Stimulated activated CD4-positive, alpha-beta T cell treated with anti-CD3 and anti-CD28 coated beads, Interleukin-4, amount 100 ng/mL, for 48 hours (primary cell): ENCODE measurements at places on chromosomes 16 and 17.

GRCh38 chr16:48961546-48961945 is 320.1 kb downstream of the CBLN1 start:
- DNase-seq: no peak

DNA sequence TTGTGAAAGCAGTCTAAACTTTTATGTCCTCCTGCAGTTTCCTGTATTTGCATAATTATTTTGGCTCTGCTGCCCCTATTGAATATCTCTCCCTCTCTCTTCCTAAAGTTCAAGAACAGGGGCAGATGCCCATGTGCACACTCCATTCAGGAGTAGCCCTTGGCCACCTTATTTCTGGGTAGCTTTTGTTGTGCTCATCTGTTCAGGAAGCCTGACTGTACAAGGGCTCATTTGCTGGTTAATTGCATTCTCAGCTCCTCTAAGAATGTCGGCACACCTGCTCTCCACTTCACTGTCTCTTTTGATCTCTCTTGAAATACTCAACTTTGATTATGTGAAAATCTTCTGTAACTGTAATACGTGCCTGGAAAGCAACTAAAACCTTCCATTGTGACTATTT is 1378.8 kb upstream of the CDH8 start:
- DNase-seq: no peak

DNA sequence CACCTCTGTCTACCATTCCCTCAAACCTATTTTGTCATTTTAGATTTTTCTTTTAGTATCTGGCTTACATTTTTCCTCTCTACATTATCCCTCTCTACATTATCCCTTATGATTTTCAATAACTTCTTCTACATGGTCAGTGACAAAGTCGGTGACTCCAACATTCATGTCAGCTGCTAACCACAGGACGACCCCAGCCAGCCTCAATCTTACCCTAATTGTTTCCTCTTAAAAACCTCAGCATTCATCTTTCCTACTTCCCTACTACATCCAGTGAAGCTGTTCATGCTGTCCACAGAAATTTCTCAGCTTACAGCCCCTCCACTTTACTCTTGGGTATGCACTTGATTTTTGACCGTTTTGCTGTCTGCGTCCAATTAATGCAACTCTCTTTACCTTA is 8.3 kb downstream of the MYH10 start:
- no peak for DNase-seq

- DNase-seq: no peak
These were observed 18.4 kb downstream of the SLC6A4 start for GRCh38 chr17:30217054-30217453.

DNA sequence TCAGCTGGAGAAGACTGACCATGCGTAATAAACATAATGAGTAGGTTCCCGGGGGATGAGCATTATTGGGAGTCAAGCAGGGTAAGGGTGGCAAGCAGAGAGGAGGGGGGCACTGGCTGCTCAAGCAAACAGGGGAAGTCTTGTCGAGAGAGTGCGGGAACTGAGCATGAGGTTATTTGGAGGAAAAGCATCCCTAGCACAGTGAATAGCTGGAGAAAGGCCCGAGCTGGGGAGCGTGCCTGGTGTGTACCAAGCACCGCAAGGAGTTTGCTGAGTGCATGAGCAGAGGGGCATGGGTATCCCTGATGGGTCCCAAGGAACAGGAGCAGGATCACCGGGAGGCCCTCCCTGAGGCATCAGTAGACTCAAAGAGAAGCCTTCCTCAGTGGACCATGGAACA is 17.2 kb downstream of the CYTH1 start:
- DNase-seq: no peak

DNA sequence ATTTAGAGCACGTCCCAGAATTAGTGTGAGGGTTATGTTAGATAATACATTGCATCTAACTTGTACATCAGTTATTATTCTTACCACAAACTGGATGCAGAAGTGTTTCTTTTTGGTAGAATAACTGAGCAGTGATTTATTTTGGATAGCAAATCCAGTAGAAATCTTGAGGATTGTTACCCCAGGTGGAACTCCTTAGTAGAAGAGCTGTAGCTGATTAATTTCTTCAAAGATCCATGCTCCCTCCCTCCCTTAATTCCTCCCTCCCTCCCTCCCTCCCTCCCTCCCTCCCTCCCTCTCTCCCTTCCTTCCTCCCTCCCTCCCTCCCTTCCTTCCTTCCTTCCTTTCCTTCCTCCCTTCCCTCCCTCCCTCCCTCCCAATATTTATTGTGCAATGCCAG is 337.7 kb downstream of the CA10 start:
- no peak for DNase-seq

GRCh38 chr17:49748791-49749190 is 15.1 kb downstream of the FAM117A start:
- DNase-seq: no peak

GRCh38 chr17:46979147-46979863 is at the start of gene RPRML:
RPRML (minus strand) TSS chr17:46979253; CDS start chr17:46979007, 246 bp downstream.
- DNase-seq: peak; percentile 23

GRCh38 chr17:82240506-82241182 is 11.8 kb downstream of the SLC16A3 start:
- no peak for DNase-seq

GRCh38 chr17:42750739-42751344 is 6.0 kb upstream of the EZH1 start:
- no peak for DNase-seq

DNA sequence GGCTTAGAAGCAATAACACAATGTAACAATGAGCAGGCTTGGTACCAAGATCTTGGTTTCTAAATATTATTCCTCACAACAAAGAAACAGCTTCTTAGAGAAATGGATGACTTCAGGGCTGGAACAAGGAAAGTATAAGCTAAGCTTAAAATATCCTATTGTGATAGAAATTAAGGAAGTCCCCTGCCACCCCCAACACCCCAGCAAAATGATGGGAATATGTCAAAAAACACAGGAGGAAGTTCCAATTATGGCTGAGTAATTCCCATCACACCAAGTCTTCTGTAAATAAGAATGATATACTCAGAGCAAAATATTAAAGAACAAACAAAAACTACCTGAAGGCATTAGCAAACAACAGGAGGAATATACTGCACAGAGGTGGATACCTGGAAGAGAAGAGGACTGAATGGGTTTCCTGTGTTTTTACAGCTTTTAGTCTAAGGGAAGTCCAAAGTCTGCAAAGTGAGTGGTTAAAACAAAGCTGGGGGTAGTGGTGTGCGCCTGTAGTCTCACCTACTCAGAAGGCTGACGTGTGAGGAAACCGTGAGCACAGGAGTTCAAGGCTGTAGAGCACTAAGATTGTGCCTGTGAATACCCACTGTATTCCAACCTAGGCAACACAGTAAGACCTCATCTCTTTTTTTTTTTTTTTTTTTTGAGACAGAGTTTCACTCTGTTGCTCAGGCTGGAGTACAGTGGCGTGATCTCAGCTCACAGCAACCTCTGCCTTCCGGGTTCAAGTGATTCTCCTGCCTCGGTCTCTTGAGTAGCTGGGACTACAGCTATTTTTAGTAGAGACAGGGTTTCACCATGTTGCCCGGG is 17.1 kb upstream of the ATP6V0A1 start:
- DNase-seq: no peak

DNA sequence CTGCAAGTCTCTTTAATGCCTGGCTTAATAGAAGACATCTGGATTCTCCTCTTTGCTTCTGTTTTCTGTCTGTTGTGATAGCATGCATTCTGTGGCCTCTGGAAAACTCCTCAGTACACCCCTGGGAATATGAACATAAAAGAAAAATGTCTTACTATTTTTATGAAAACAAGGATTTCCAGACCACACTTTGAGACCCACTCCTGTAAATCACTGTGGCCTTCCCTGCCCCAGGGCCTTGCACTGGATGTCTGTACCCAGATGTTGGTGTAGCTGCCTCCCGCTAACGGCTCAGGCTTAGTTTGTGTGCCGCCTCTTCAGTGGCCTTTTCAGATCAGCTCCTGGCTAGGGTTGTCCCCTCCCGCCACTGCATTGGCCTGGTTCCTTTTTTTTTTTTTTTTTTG is 126.6 kb downstream of the SOCS1 start:
- DNase-seq: no peak

DNA sequence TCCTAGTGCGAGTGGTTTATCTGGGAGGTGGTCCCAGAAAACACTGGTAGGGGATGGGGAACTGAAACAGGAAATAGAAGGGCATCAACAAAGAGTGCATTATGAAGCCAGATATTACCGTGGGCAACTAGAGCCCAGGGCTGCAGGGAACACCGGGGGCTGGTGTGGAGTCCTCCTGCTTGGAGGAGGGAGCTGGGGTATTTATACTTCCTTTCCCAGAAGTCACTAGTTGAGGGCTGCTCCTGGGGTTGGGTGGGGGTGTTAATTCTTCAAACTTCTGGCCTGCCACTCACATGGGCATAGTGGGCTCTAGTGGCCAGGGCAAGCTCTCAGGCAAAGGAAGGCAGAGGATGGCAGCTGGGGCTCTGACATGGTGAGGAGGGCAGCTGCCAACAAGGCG is 14.7 kb downstream of the LAT start:
- DNase-seq: no peak

DNA sequence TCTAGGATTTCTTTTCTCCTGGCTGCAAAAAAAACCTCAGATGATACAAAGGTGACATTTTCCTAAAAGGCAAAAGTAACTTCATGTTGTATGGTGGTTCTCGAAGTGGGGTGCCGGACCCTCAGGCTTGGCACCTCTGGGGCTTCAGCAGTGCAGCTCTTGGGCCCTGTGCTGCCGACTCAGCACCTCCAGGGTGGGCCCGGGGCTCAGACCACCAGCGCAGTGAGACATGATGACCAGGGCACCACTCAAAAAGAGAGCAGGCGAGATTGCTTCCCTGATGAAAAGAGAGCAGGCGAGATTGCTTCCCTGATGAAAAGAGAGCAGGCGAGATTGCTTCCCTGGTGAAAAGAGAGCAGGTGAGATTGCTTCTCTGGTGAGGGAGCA is 98.7 kb upstream of the ZNF750 start:
- no peak for DNase-seq

GRCh38 chr17:6548034-6548433 is 8.3 kb downstream of the PITPNM3 start:
- no peak for DNase-seq

DNA sequence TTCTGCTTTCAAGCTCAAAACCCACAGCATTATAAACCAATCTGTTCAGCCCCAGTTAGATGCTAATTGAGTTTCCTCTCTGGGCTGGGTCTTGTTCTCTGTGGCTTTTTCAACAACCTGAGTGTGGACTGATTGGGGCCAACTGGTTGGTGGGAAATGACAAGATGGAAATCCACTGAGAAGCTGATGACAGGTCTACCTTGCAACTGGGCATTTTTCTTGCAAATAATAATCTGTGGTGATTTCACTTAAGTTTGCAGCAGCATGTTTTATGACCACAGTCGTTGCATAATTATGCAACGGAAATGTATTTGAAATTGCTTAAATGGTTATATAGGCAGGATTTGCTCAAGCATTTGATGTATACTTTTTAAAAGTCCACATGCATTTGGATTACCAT is 69.9 kb downstream of the AKAP1 start:
- no peak for DNase-seq

- DNase-seq: no peak
These were observed 3.7 kb downstream of the TSR3 start for GRCh38 chr16:1347962-1348361.

- no peak for DNase-seq
These were observed 24.5 kb upstream of the RASD1 start for GRCh38 chr17:17520599-17521232.

DNA sequence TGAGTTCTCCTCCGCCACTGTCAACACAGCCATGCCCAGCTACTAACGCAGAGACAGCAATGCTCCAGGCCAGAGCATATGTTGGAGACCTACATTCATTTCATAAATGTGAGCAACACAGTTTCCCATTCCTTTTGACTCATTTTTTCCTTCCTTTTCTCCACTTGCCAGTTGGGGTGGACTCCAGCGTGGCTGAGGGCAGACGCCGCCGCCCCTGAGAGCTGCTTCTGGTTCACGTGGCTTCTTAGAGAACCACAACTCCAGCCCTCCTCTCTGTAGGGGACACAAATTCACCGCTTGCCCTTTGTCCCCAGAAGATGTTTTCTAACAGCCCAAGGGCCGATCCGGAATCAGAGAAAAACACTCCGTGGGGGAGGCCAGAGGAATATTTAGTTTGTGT is 45.8 kb upstream of the ZCCHC14 start:
- DNase-seq: no peak

DNA sequence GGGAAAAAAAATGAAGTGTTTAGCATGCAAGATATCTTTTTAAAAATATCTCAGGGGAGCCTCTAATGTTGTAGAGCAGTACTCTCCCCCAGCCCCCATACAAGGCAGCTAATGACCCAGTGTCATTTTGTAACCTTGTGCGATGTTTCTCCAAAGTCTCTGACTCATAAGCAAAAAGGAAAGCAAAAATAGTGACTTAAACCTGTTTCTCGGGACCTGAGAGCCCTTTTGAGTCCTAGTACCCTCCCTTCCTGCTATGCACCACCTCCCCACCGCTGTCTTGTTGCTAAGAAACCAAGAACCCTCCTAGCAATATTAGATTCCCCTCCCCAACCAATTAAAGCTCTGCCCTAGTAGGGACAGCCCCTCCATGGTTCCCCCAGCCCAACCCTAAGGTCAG is 2.8 kb downstream of the MYCBPAP start:
- DNase-seq: peak; percentile 39

DNA sequence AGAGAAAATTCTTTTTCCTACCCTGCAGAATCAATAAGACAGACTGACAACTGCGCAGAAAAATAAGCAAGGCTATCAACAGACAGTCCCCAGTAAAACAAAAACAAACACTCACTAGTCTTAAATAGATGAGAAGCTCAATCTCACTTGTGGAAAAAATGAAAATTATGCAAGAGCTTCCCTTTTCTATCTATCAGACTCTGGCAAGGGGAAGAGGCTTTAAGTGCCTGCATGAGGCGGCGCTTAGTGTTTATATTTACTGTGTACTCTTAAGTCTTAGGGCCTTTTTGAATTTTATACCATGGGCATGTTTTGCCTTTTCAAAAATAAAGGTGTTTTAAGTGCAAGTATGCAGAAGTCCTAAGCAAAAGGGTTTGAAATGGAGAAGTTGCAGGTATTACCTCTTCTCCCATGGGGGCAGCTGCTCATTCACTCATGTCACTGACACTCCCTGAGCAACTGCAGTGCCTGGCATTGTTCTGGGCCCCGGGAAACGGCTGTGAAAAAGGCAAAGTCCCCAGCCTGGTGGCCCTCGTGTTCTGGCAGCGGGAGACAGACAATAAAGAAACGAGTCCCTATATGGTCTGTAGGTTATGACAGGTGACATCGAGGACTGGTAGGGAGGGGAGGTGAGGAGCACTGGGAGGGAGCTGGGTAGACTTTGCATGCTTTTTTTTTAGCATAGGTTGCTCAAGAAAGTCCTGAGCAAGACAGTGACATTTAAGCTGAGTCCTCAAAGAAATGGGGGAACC is 35.2 kb downstream of the HSBP1 start:
- DNase-seq: no peak

GRCh38 chr17:21287703-21288449 is 3.4 kb downstream of the MAP2K3 start:
- DNase-seq: peak; percentile 90

DNA sequence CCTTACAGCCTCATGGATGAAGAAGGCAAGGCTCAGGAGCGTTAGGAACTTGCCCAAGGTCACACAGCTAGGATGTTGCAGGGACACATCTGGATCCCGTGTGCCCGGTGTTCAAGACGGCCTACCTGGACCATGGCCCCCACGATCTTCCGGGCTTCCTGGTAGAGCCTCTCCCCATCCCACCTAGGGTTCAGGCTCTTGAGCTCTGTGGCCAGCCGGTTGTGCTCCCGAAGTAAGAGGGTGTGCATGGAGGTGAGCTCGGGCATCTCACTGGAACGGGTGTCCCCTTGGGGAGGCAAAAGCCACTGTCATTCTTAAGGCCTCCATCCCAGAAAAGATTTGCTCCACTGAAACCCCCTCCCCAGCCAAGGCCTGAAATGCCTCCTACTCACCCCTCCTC is 5.3 kb downstream of the MPO start:
- no peak for DNase-seq
